NCI-H345 (cell line): ENCODE measurements at places on chromosomes 13 and 19.

GRCh38 chr19:41621226-41621625 is 5.6 kb downstream of the CEACAM4 start:
- DNase-seq: no peak

GRCh38 chr19:45866400-45867176 is 2.5 kb downstream of the FOXA3 start:
- no peak for DNase-seq

- no peak for DNase-seq
These were observed 409.0 kb downstream of the GPC6 start for GRCh38 chr13:93635616-93636032.

- no peak for DNase-seq
These were observed 94.3 kb downstream of the ERCC5 start for GRCh38 chr13:102940143-102940542.

DNA sequence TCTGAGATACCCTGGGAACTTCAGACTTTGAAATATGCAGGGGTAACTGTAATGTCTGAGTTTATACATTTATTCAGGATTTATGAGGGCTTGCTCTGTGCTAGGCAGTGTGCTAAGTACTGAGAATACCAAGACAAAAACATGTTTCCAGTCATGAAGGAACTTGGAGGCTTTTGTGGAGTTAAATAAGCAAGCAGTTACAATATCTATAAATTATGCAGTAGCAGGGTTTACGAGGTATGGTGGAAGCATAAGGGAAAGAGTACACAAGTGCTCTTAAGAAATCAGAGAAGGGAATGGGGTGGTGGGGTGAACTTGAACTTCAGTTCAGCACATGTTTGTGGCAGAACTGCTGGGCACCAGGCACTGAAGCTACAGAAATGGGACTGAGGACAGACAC is 28.0 kb downstream of the MAB21L1 start:
- no peak for DNase-seq
